Ascending aorta (tissue), 2 donors: ENCODE measurements at places on chromosomes 3 and 15. TPM values are rescaled to one million over a fixed set of nuclear protein-coding genes. Genes with fewer than 3 reads are reported as not detected.
A peak's percentile ranks its signal among the peaks of the same experiment; 100 is the strongest.

The PLSCR2 gene
- total RNA-seq: not detected

The MPI gene
- 118 TPM for total RNA-seq

The GUCA1C gene
- total RNA-seq: not detected

The NPAP1 gene
- not detected for total RNA-seq

The IFT122 gene
- 51.1 TPM for total RNA-seq

The INAFM2 gene
- total RNA-seq: 69.8 TPM

DNA sequence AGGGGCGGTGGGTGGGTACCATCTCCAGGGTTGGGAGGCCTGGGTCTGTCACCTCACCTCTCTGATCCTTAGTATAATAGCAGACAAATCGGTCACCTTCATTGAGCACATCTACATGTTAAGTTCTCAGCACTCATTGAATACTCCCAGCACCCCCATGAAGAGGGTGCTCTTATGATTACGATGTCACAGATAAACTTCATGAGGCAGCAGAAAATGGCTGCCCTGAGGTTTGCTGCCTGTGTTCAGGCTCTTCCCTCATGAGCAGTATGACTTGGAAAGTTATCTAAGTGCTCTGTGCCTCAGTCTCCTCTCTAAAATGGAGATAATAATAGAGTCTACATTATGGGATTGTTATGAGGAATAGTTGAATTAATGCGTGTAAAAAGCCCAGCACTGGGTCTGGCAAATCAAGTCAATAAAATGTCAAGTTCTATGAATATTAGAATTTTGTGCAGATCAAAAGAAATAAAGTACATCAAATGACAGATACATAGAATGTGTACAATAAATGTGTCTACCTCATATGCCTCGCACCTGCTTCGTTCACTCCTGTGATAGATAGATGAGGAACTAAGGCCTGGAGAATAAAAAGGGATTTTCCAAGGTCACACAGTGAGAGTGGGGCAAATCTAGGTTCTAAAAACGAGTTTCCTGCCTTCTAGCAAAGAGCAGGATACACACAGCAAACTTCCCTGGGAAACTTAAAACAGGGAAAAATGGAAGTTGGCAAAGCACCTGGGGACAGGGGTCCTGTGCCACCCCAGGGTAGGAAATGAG lies 142.2 kb upstream of the MRPS22 start:
- DNase-seq: no peak

DNA sequence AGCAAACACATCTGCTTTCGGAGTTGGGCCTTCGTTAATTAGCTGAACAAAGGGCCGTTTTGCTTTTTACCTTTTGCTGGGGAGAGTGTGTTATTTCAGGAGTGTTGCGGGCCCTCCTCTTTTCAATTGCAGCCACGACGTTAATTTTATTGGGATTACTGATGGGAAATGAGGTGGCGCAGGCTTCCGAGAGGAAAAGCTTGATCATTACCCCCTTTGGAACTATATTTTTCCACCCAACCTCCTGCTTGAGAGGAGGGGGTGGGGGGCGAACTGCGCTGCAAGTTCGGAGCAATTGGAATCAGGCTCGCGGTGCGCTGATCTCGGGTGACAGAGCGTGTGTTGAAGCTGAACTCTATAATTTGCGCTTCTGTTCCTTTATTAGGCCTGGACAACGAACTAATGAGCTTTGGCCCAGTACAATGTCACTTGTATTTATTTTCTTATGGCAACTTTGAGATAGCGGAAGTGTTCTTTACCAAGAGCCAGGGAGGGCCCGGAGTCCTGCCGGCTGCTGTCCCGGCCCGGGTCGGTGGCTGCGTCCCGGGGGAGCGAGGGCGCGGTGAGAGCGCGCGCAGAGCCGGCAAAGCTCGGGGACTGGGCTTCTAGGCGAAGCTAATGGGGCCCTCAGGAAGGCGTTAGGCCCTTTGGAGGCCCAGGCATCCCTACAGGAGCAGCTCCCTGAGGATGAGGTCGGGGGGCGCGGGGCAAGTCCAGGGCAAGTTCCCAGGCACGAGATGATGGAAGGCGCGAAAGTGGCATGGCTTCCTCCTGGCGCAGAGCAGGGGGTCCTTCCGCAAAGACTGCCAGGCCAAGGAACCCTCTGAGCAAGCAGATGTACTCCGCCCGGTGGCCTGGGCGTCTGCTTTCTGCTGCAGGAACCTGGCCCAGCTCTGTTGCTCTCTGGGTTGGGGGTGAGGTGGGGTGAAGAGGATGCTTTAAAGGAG lies 12.9 kb downstream of the NR2F2 start:
- no peak for DNase-seq

DNA sequence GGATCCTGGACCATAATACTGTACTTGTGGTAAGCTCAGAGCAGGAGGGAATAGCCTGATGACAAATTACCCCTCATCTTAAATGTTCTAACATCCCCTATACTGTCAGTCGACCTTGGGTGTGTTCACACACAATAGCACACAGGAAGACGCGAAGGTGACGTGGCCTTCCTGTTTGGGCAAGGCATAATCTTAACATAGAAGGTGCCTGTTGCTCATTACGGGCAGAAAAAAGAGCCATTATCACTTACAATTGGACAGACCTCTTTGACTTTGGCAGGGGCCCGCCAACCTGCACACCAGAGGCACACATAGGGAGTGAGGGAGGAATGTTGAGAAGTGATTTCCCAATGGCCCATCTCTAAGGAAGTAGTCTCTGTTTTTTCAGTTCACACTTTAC lies 144.2 kb downstream of the ANO10 start:
- no peak for DNase-seq

- peak; percentile 85 for DNase-seq
These were observed 34.1 kb upstream of the LIMD1 start for GRCh38 chr3:45560281-45560971.

- no peak for DNase-seq
These were observed 86.8 kb downstream of the FSIP1 start for GRCh38 chr15:39695793-39696192.

GRCh38 chr3:87358066-87358465 lies 81.7 kb upstream of the POU1F1 start:
- DNase-seq: no peak

- no peak for DNase-seq
These were observed 109.6 kb downstream of the PIK3CB start for GRCh38 chr3:138725116-138725515.

DNA sequence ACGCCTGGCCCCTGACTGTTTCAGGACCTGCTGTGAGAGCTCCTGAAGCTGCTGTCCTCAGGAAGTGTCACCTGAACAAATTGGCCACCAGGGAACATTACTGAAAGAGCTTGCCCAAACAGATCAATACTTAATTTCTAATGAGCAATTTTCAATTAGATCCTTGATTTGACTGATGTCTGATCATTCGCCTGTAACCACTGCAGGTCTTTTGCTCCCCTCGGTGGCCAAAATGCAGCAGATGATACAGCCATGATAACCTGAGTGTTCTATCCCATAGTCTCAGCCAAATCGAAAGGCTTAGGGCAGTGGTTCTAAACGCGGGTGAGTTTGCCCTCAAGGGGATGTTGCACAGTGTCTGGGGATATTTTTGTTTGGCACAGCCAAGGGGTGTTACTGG lies 57.6 kb upstream of the MEX3B start:
- DNase-seq: no peak

GRCh38 chr15:98903377-98904018 lies 104.1 kb downstream of the PGPEP1L start:
- DNase-seq: peak; percentile 24

DNA sequence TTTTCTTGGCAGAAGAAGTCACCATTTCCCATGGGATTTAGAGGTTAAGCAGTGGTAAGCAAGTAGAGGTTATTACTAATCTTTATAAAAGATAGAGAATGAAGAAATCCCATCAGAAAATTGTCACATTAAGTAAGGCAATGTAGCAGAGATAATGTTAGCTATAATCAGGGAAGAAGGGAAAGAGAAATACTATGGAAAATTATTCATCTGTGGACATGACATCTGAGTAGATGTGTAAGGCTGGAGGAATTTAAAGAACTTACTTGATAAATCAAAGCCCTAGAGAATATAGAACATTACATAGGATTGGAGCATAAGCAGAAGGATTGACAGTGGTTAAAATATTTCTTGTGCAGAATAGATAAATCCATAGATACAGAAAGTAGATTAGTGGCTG lies 553.1 kb upstream of the CBLB start:
- DNase-seq: no peak

DNA sequence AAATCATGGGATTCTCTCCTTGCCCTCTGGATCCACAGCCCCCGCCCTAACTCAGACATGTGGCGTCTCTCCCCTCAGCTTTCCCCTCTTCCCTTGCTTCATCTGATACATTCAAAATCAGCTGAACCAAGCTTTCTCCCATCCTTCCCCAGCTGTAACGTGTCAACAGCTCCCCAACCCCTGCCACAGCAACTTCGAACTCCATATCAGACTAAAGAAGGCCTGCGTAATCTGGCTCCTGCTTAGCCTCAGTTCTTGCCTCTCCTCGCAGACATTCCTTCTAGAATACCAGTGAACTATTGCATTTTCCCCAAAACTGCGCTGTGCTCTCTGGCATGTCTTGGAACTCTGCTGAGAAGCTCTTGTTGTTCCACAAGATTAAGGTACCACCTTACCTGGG lies 18.3 kb downstream of the B4GALT4 start:
- no peak for DNase-seq

- no peak for DNase-seq
These were observed 67.6 kb upstream of the CTDSPL start for GRCh38 chr3:37793889-37794591.

GRCh38 chr15:57920911-57921310 lies 144.6 kb downstream of the ALDH1A2 start:
- DNase-seq: no peak
